ENCODE measurements at places on chromosomes 5 and 9.

- no peak for DNase-seq
Observed at GRCh38 chr9:80881320-80881719, 808.0 kb downstream of the TLE1 start.

- DNase-seq: no peak
Observed at GRCh38 chr9:70054521-70054920, 10.9 kb downstream of the MAMDC2 start.

GRCh38 chr5:152102057-152102456 lies 177.4 kb upstream of the GLRA1 start:
- no peak for DNase-seq

- no peak for DNase-seq
Observed at GRCh38 chr5:174176511-174176910, 131.0 kb downstream of the NSG2 start.

- no peak for DNase-seq
Observed at GRCh38 chr9:95605101-95605500, 88.3 kb upstream of the PTCH1 start.

DNA sequence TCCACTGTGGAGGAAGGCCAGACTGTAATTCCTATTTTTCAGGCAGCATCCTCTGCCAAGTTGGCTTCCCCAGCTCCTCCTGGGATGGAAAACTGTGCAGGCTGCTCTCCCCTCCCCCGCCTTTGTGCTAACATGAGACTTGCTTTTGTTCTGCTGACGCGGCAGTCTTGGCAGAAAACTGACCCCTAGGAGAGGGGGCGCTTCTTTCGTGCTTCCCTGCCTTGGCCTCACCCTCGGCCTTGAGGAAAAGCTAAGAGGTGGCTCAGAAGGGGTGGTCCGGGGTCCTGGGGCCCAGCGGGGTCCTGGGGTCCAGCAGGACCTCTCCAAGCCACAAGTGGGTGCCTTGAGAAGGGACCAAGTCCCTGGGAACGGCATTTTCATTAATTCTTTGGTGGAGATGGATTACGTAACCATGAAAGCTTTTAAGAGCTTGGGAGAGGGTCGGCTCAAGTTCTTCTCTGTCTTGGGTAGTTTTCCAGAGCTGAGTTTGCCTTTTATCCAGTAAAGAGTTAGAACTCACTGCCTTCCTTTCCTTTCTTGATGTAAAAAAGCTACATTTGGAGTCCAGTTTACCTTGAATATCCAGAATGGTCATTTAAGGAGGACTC lies 51.0 kb downstream of the SH3PXD2B start:
- DNase-seq: no peak

GRCh38 chr5:168801567-168801966 lies 222.4 kb upstream of the PANK3 start:
- no peak for DNase-seq

DNA sequence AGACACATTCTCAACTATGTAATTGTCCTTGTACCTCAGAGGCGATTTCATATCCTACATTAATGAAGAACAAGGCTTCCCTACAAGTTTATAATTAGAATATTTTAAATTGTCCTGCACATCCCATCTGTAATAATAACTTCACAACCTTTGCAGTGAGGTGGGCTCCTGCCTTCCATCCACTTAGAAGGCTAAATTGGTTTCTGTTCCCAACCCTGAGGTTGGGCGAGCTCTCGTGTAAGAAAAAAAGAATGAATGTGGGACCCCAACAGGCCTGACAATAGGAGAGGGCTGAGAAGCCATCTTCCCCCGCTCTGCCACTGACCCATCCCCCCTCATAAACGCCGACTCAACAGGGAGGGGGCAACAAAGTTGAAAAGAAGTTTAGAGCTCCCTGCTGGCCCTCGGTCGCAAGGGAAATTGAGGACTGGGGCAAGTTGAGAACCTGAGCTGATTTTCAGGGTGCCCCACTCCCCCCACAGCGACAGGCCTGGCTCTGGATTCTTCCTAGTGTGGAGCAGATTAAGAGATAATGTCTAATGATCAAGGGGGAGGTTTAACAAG lies 9.4 kb downstream of the BARHL1 start:
- no peak for DNase-seq

GRCh38 chr5:127684726-127685467 lies 18.3 kb upstream of the CCDC192 start:
- no peak for DNase-seq

GRCh38 chr9:121662891-121663580 lies 11.6 kb downstream of the DAB2IP start:
- DNase-seq: no peak

- no peak for DNase-seq
Observed at GRCh38 chr9:116450378-116451139, 236.5 kb upstream of the TRIM32 start.

GRCh38 chr5:59548807-59549357 lies 344.6 kb downstream of the PDE4D start:
- peak; percentile 64 for DNase-seq

- no peak for DNase-seq
Observed at GRCh38 chr9:75152416-75152815, 64.1 kb downstream of the OSTF1 start.

GRCh38 chr5:21834863-21835262 lies 1018.3 kb downstream of the CDH12 start:
- no peak for DNase-seq

- no peak for DNase-seq
Observed at GRCh38 chr9:133999851-134000265, 7.7 kb upstream of the VAV2 start.

GRCh38 chr9:98057138-98057799 lies 737 bp downstream of the NANS start:
- DNase-seq: no peak

DNA sequence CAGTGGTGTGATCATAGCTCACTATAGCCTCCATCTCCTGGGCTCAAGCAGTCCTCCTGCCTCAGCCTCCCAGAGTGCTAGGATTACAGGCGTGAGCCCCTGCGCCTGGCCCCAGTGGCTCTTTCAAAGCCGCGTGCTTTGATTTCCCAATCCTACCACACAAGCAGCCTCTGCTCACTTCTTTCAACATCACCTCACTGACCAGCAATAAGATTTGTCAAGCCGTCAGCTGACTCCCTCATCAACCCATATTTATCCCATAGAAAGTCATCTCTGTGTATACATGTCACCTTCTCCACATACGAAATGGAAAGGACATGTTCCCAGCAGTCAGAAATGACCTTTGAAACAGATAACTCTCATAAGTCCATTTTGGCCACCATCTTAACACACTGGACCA lies 26.0 kb downstream of the SLC31A2 start:
- DNase-seq: no peak

DNA sequence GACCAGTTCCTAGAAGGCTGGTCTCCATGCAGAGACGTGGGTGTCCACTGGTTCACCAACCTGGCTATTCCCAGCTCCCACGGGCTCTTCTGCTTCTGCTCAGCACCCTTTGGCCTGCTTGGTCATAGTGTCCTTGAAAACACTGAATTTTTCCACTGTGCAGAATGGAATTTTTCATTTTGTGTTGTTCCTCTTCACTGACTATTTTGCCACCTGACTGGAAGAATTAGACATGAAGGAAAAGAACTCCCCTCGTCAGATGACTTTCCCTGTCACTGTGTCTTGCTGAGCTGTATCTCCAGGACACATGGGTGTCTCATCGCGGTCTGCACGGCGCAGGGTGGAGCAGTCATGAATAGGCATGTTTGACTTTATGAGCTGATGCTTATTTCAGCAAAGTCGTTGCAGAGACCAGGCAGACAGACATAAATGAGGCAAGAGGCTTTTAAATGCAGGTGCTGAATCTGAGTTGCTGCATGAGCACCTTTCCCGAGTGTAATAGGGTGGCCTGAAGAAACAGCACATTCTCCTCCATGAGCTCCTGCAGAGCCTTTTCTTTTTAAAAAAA lies 50.2 kb upstream of the SEMA4D start:
- DNase-seq: no peak

- DNase-seq: no peak
Observed at GRCh38 chr5:55364537-55365055, 56.8 kb downstream of the MTREX start.

DNA sequence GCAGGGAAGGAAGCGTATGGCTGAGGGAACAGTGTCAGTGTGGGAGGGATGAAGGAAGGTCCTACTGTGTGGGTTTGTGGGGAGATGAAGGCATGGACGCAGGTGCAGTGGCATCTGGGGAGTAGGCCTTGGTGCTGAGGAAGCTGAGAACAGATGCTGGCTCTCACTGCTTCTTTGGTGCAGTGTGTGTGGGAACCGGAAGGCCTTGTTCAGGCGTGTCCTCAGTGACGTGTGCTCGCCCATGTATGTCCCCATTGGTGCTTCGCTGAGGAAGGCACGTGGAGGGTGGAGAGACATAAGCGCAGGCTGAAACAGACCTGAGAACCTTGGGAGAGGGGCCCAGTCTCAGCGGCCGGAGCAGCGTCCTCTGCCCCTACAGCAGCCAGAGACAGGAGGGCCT lies 18.7 kb downstream of the ADAMTS13 start:
- DNase-seq: no peak

- no peak for DNase-seq
Observed at GRCh38 chr5:68376935-68377334, 161.4 kb downstream of the PIK3R1 start.

DNA sequence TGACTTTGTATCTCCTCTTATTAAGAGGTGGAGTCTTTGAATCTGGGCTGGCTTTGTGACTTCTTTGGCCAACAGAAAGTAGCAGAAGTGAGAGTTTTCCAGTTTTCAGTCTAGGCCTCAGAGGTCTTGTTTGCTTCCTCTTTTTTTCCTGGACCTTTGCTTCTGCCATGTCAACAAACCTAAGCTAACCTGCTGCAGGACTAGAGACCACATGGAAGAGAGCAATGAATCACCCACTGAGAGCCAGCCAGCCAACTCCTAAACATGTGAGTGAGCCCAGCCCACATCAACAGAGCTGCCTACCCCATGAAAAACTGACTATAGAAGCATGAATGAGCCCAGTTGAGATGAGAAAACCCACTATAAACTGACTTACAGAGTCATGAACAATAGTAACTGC lies 29.9 kb downstream of the MRPL22 start:
- no peak for DNase-seq

DNA sequence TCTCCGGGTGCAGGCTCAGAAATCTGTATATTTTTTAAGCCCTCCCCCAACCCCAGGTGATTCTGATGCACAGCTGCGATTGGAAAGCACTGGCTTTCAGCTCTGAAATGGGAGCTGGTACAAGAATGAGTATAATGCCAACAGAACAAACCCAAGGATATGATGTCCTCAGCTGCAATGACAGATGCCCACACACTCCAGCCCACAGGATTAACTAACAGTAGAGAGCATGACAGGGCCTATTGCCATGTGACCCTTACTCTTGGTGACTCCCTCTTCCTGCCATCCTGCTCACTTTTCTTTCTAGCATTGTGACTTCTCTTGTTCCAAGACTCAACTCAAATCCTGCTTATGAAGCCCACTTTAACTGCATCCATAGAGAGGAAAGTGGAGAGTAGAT lies 174.5 kb downstream of the FGF18 start:
- DNase-seq: no peak

- no peak for DNase-seq
Observed at GRCh38 chr9:89038382-89039103, 47.3 kb downstream of the S1PR3 start.

DNA sequence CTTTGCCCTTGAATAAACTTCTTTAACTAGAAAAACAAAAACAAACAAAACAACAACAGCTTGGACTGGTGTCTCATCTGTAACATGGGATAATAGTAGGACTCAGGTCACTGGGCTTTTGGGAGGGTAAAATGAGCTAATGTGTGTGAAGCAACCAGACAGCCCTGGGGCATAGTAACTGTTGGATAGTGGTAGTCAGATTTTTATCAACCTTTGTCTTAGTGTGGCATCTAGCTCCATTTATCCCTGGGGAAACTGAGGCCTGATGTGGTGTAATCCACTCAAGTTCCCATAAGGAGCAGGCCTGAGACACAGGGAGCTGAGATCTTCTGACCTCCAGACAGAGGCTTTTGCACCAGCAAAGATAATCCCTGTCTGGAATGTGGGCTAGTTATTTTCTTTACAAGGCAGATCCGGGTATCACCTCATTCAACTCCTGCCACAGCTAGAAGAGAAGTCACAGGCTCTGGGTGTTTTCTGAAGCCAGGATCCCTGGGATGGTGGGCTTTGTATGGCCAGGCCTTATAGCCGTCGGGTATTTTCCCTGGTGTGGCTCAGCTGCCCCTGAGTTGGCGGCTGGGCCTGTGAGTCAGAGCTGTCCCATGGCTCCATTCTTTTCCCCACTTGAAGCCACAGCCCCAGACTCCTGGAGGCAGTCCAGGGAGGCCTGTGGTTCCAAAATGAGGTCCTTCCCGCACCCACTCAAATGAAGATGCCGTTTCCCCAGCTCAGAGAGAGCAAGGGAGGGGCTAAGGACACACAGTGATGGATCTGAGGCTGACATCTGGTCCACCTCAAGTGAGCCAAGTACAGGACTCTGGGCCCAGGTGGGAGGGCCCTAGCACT lies 26.1 kb upstream of the CSF1R start:
- DNase-seq: no peak

GRCh38 chr9:130010151-130010988 lies 32.6 kb downstream of the FNBP1 start:
- no peak for DNase-seq

DNA sequence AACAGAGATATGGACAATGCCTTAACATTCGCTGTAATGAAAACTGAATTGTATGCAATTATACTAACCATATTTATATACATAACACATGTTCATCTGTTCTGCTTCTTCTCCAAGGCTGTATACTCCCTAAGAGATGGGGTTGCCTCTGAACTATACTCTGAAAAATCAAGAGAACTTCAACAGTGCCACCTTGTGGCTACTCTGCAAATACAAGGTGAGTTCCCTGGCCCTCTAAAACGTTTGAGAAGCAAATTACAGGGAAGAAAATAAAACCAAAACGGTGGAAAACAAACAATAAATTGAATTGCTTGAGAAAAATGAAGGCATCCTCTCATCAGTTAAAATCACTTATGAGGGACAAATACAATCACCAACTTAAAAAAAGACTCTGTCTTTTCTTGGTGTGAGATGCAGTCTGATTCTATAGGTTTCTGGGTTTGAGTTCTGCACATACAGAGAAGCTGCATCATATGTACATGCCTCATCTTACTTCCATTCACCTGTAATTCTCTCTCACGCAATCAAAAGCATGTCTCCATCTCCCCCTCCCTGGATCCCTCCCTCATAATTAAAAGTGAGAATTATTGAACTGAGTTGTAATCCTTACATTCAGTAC lies 98.6 kb downstream of the FBXW11 start:
- peak; percentile 10 for DNase-seq
